ENCODE measurements at places on chromosomes 7 and 10.

DNA sequence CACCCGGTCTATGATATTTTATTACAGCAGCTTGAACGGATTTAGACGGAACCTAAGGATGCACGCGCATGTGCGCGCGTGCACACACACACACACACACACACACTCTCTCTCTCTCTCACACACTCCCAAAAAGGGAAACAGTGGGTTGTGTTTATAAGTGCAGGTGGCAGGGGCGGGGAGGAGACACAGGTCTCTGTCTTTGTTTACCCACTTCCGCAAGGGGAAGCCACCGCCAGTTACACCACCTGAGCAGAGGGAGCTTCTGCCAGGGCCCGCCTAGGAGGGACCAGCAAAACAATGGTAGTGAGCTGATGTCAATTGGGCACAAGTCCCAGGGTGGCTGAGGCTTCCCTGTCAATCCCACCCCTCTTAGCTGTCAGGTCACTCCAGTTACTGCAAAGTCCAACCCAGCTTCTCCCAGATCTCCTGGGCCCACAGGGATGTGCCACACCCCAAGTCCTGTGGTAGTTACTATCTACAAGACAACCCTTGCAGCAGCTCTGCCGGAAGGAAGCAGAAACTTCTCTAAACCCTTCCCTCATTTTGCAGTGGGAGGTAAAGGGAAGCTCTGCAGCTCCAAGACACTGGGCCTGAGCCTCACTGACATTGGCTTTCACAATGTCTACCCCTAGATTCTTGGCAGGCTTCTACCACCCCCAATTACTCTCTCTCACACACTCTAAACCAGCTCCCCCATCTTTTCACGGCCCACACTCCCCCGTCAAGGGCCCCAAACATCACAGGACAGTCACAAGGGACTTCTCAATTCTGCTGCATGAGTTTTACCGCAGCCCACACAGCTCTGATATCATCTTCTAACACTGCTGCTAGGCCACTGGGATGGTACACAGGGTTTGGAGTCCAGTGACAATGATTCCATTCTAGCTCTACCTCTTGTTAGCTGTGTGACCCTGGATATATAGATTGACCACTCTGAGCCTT, 17.6 kb downstream of the ANXA11 start:
- no peak for DNase-seq

- no peak for DNase-seq
Measured at GRCh38 chr7:29302666-29303395, 108.3 kb downstream of the CHN2 start.

DNA sequence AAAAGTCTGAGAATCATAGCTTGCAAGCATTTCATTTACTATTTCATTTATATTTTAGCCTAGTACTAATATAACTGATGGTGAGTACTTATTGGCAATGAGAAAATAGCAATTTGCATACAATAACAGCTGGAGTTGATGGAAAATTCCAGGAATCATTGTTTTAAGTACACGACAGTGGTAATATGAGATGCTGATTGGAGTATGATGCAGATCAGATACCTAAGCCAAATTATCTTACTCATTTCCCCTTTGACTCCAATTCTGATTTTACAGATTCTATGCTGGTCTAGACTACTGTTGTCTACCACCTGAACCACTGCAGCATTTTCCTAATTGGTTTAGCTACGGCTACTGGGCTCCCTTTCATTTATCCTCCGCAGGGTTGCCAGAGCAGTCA, 36.7 kb downstream of the GNG11 start:
- DNase-seq, result no peak

DNA sequence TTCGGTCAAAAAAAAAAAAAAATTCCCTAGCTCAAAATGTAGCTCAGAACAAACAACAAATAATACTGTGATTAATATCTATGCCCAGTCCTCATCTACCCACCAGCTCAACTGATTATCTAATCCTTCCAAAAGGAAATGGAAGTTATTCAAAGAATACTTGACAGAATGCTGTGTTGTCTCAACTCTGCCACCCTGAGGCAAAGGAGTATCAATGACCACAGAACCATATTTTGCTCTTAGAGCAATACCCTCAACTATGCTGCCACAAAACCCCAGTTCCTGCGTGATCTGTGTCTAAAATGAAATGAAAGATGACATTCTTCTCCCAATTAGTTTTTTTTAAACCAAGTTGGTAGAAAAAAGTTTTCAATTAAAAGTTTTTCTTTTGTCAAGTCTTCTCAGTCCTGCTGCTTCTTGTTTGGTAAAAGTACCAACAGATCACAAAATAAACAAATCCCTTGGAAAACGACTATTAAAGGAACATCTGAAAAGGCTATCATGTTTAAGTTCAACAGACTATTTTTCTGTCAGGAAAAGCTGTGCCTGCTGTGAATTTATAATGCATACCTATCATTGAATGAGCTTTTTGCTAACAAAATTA, 21.6 kb downstream of the RBM28 start:
- DNase-seq, result no peak

DNA sequence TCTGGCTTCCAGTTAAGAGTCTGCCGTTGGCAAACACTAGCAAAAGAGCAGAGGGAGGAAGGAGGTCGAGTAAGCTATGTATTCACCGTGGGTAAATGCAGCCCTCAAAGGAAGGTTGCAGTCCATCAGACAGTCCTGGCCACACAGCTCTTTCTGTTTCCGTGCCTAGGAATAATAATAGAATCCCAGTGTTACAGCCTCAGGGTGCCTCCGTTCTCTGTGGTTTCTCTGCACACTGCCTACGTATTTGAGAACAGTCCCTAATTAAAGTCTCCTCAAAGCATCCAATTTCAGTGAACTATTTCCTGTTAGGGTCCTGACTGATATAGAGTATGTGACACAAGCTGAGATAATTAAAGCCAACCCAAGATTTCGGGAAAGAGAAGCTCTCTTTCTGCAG, 176.7 kb downstream of the GPAM start:
- no peak for DNase-seq

GRCh38 chr7:29494350-29494749, 69.3 kb upstream of the PRR15 start:
- DNase-seq, result no peak

GRCh38 chr10:74825371-74826141, 844 bp upstream of the KAT6B start:
- no peak for DNase-seq

- DNase-seq, result no peak
Measured at GRCh38 chr7:130650611-130651120, 17.9 kb downstream of the COPG2 start.

- DNase-seq, result no peak
Measured at GRCh38 chr10:113019692-113020474, 69.8 kb downstream of the TCF7L2 start.

GRCh38 chr10:73553761-73554160, 37.4 kb downstream of the USP54 start:
- DNase-seq, result no peak

GRCh38 chr10:108005627-108006026, 841.1 kb upstream of the SORCS1 start:
- DNase-seq, result no peak

GRCh38 chr10:67612577-67613537, 83.1 kb downstream of the CTNNA3 start:
- DNase-seq, result no peak

DNA sequence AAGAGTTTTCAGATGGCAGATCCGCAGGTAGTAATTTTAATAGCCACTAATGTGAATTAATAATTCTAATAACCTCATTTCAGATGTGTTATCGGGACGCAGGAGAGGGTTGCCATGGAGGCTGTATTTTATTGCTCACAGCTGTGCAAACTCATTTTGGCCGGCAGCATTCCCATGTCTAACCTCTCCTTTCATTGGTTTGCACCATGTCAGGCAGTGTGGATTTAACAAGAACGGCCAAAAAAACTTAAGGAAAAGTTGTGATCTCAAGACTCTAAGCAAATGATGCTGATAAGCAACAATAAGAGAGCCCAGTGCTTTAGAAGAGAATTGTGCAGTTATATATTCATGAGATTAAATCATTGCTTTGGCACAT, 88.7 kb upstream of the NRP1 start:
- DNase-seq, result no peak

DNA sequence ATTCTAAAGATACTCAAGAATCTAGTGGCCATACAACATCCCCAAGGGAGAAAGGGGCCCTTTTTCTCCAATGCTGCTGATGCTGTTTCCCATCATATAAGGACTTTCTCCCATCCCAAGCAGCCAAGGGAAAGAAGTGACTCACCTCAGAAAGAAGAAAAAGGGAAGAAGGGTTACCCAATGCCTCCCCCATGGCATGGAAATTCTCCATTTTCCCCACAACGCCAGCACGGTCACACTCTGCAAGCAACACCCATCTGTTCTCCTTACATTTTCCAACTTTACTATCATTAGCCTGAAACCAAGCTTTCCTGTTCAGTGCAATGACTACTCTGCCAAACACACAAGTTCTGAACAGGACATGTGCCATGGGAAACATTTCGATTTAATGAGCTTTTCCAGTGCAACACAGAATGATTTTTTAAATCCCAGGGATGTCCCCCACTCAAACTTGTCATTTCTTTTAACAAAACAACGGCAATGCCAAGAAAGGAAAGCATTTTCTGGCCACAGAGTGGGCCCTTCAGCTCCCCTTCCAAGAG, 67.9 kb downstream of the PTPRN2 start:
- DNase-seq, result no peak

DNA sequence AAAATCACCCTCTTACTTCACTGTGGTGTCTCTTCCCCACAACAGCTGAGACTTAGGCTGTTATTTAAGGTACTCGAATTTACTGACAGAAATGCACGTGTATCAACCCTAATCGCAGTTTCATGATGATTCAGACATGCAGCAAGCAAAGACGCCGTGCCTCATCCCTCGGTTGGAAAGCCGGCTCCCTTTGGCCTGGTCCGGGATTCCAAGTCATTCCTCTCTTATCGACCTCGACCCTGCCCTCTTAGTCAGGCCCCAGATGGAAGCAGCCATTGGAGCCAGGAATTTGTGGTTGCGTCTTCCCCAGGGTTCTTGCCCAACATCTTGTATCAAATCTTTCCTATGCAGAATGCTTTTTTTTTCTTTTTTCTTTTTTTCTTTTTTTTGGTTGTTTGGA, 229.5 kb downstream of the GATA3 start:
- peak; percentile 74 for DNase-seq

Measured in HS-27A (cell line).